ENCODE measurements at places on chromosomes 4 and X. TPM values are rescaled to one million over a fixed set of nuclear protein-coding genes. Genes with fewer than 3 reads are reported as not detected.

PCDH7 gene
- polyA plus RNA-seq = not detected

SPANXN4 gene
- not detected for polyA plus RNA-seq

ARR3 gene
- not detected for polyA plus RNA-seq

PPM1K gene
- 4.5 TPM for polyA plus RNA-seq

MAGEC3 gene
- polyA plus RNA-seq = not detected

AMER1 gene
- 0.02 TPM for polyA plus RNA-seq
